Endothelial cell (in vitro differentiated cells): ENCODE measurements at places on chromosomes 11 and 22. TPM values are rescaled to one million over a fixed set of nuclear protein-coding genes. Genes with fewer than 3 reads are reported as not detected.

- no peak for DNase-seq
Observed at GRCh38 chr11:12434325-12434654, 56.9 kb downstream of the PARVA start.

DNA sequence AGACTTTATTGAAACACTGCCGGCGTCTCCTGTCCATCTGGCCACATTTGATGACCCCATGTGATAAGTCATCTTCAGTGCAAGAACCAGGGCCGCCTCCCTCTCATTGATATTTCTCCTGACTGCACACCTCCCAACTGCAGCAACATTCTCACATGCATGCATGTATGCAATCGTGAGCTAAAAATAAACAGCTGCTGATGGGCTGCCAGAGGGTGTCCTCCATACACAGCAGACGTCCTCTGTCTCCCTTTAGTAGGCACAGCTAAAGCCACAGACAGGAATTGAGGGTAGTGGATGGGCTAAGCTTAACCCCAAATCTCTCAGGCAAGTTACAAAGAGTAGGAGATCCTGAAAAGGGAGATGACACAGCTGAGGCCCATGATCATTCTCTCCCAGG lies 106.7 kb upstream of the HSD17B12 start:
- DNase-seq = no peak

- DNase-seq = no peak
Observed at GRCh38 chr11:20126724-20127123, 33.6 kb downstream of the DBX1 start.

DNA sequence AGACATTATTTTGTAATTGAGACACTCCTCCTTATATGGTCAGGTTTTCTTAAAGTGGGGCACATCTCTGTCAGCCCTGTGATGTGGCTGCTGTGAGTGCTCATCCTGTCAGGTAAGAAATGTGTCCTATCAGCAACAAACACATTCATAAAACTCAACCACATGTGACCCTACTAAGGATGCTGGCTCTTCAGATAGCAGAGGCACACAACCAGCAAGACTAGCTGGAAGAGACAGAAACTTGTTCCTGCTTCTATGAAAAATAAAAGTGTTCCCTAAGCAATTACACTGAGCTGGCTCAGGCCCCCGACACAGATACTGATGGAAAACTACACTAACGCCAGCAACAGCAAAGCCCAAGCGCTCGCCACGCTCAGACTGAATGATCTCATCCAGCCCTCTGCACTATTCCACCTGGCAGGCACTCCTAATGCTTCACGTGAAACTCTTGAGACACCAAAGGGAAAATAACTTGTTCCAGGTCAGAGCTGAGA lies 49.8 kb upstream of the CYP2D6 start:
- DNase-seq = no peak

- no peak for DNase-seq
Observed at GRCh38 chr11:77876045-77876444, 55.1 kb downstream of the AAMDC start.

- DNase-seq = no peak
Observed at GRCh38 chr22:43850529-43850928, 11.8 kb downstream of the SULT4A1 start.

- DNase-seq = no peak
Observed at GRCh38 chr11:117457031-117457785, 129.6 kb downstream of the CEP164 start.

DNA sequence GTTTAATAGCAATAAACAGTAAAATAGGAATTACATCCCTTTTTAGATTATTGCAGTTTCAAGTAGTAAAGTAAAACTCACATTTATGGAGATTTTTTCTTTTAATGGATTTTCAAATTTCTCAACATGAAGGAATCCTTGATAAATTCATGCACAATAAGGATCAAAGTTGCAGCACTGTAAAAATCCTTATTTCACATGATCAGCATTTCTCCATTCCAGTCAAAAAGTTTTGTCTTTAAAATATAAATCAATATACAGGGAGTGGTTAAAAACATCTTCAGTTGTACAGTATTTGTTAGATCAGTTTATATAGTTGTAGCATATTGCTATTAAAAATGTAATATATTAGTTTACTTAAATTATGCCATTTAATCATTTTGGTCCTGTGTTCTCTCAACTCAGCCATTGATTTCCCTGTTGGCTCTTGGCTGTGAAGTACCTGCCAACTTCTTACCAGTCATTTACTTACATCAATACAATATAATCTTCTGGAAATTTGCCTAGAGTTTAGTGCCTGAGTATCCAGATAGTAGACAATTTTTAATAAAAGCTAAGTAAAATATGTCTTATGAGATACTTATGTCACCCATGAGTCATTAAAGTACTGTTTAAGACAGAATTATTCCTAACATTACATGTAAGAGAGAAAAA lies 12.1 kb downstream of the ELP4 start:
- no peak for DNase-seq

GRCh38 chr11:112128483-112129121 lies 35.3 kb downstream of the IL18 start:
- DNase-seq = no peak

GRCh38 chr11:20259506-20259905 lies 99.2 kb upstream of the DBX1 start:
- no peak for DNase-seq

GRCh38 chr11:2260491-2261364 lies 9.7 kb downstream of the ASCL2 start:
- DNase-seq = no peak

DNA sequence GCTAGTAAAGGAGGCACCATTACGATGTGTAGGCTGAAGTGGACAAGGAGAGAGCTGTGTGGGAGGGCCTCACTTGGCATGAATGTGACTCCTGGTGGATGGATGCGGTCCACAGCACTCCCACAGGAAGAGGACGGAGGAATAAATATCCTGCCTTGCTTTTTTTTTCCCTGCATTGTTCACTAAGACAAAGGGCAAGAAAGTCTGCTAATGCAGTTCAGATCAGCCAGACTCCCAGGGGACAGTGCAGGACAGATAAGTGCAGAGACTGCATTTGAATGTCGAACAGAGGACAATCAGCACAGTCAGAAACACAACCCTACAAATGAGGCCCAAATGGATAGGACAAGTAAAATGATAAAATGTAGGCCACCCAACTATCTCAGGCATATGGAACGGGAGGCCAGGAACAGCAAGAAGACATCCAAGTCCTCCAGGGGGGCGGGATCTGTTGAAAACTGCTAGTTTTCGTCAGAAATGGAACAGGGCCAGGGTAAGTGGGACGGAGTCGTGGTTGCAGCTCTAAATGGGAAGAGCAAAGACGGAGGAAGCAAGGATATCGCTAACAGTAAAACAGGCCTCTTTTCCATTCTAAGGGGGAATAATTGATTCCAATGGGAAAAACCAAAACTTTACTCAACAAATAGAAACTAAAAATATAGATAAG lies 25.2 kb upstream of the OR8B8 start:
- DNase-seq = peak; percentile 38

GRCh38 chr11:68211546-68211945 lies 1.6 kb downstream of the KMT5B start:
- DNase-seq = no peak

- no peak for DNase-seq
Observed at GRCh38 chr11:17939542-17939941, 73.3 kb downstream of the SERGEF start.

GRCh38 chr11:116519499-116519898 lies 253.3 kb downstream of the BUD13 start:
- no peak for DNase-seq

- no peak for DNase-seq
Observed at GRCh38 chr22:27630754-27631153, 170.8 kb downstream of the MN1 start.

- DNase-seq = no peak
Observed at GRCh38 chr11:10913075-10913474, 55.2 kb upstream of the ZBED5 start.

GRCh38 chr11:107042748-107043147 lies 24.5 kb upstream of the GUCY1A2 start:
- DNase-seq = no peak

- no peak for DNase-seq
Observed at GRCh38 chr11:3245071-3245470, 12.9 kb upstream of the MRGPRE start.

GRCh38 chr11:86355256-86355655 lies 19.4 kb upstream of the CCDC81 start:
- DNase-seq = no peak

GRCh38 chr22:35530700-35531099 lies 9.9 kb upstream of the RASD2 start:
- no peak for DNase-seq

GRCh38 chr11:18798799-18799469 lies 7.3 kb upstream of the PTPN5 start:
- no peak for DNase-seq

DNA sequence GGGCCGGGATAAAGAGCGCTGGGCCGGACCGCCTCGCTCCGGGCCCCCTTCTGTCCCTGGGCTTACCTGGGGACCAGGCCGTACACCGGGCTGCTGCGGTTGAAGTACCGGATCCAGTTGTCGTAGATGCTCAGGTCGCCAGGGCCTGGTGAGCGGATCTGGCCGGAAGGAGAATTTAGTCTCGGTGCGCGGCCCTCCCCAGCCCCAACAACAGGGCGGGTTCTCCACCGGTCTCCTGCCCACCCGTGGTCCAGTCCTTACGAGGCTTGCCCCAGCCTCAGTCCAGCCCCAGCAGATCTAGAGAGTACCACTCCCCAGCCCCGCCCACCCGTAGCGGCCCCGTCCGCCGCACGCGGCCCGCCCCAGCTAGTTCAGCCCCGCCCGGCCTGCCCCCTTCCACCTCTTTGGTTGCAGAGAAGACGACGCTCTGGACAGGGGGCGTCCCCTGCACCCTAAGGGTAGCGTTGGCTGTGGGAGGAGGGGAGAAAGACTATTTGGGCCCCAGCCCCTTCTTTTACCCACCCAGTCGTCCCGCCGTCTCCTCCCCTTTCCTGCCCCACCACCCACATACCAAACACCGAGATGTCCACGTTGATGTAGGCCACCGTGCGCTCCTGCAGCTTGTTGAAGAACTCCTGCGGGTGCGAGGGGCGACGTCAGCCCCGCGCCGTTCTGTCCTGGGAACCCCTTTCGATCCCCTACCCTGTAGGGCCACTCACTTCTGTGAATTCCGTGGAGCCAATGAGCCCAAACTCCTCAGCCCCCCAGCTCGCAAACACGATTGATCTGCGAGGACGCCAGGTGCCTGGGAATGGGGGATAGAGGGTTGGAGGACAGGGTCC lies 6.8 kb downstream of the SAC3D1 start:
- no peak for DNase-seq

- no peak for DNase-seq
Observed at GRCh38 chr22:45731041-45731797, 59.6 kb downstream of the ATXN10 start.

DNA sequence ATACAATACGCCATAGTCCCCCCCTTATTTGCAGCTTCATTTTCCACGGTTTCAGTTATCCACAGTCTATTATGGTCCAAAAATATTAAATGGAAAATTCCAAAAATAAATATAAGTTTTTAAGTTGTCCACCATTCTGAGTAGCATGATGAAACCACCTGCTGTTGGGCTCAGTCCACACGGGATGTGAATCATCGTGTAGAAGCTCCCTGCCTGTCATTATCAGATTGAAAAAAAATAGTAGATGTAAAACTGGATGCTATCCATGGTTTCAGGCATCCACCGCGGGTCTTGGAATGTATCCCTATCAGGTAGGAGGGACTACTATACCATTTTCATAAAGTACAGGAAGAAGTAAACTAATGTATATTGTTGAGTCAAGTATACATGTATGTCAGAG lies 127.4 kb downstream of the TTC17 start:
- DNase-seq = no peak

- no peak for DNase-seq
Observed at GRCh38 chr22:20180640-20181039, 29.8 kb upstream of the CCDC188 start.

DNA sequence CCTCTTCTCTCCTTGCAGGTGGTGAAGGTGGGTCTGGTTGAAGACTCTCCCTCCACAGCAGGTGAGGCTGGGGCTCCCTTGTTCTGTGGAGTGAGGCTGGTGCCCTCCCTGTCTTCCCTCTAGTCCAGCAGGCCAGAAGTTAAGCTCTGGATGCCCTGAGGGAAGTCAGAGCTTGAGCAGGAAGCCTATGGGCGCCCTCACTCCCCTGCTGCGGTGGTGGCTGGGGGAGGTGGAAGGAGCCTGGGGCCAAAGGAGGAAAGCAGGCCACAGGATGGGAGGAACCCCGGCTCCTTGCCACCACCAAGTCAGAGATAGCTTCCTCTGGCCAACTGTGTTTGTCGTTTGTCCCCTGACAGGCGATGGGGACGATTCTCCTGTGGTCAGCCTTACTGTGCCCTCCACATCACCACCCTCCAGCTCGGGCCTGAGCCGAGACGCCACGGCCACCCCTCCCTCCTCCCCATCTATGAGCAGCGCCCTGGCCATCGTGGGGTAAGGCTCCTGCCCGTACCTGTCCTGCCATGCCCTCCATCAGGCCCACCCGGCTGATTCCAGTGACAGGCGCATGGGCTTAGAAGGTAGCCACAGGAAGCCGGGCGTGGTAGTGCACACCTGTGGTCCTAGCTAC lies 29.5 kb upstream of the RAB1B start:
- no peak for DNase-seq

DNA sequence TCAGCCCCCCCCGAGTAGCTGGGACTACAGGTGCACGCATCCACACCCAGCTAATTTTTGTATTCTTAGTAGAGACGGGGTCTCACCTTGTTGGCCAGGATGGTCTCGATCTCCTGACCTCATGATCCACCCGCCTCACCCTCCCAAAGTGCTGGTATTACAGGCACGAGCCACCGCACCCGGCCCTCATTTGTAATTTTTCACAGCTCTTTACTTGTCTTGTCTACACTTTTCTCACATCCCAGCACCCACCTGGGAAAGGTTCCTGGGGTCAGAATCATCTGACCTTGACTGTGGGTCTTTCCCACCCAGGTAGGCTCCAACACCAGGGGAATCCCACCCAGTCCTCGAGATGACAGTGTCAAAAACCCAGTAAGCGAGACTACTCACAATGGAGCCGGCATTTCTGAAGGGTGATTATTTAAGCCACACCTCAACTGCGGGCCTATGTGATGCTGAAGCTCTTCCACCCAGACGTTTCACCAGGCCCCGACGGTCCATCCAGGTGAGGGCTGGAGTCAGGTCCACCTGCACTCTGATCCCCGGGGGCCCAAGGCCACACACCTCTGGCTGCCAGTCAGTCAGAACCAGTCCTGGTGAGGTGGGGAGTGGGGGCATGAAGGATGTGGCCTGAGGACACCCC lies 23.4 kb downstream of the CELSR1 start:
- DNase-seq = no peak

GRCh38 chr11:78223320-78223954 lies 34.7 kb downstream of the USP35 start:
- DNase-seq = no peak

Gene SMARCB1
- 105 TPM for total RNA-seq

Gene SNRPD3
- 103 TPM for total RNA-seq

Gene COPB1
- 132 TPM for total RNA-seq

Gene LARGE2
- total RNA-seq = 0.95 TPM

Gene MS4A12
- total RNA-seq = not detected

Gene PATZ1
- total RNA-seq = 54.0 TPM

Gene VEGFB
- 11.5 TPM for total RNA-seq

Gene UBE4A
- 32.0 TPM for total RNA-seq

Gene GPHA2
- total RNA-seq = not detected

Gene C11orf65
- 0.69 TPM for total RNA-seq

Gene SPDYC
- total RNA-seq = not detected

Gene XRCC6
- total RNA-seq = 211 TPM

Gene ZNF280B
- 6.8 TPM for total RNA-seq

Gene SLC25A22
- total RNA-seq = 17.8 TPM

Gene CHRM1
- total RNA-seq = not detected

Gene RAG2
- not detected for total RNA-seq
